Stimulated activated CD4-positive, alpha-beta T cell treated with anti-CD3 and anti-CD28 coated beads, TNF-alpha, amount 100 ng/mL, for 24 hours (primary cell): ENCODE measurements at places on chromosomes 1 and 21.

DNA sequence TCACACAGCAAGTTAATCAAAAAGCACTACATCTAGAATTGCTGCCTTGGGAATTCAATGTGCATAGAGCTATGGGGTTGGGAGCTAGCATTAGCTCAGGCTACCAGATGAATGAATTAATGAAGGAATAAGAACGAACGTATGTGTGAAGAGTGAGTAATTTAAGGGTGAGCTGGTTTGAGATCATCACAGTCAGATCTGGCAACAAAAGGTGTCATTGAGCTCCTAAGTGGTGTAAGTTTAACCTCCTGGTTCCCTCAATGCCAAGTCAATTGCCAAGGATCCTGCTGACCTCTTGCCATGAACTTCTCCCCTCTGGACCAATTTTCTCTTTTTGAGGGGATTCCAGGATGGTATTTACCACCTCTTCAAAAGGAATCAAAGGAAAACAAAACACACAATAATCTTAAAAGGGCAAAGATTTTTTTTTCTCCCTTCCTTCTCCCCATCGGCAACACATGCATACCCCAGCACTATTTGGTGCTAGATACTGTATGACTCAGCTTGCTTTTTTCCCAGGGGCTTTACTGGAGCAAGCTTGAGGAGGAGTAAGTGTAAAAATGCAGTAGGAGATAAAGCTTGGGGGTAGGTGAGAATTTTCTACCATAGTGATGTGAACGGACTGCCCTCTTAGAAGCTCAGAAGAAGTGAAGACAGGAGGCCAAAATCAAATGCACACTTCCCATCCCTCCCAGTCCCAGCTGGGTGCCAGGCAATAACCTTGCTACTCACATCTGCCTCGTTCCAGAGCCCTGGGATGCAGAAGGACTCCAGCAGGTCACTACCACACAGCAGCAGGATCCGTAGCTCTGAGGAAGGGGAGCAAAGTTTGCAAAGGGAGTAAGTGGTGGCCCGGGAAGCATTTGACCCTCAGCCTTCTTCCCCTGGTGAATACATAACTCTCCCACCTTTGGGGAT is 92.0 kb downstream of the LAMC2 start:
- no peak for DNase-seq

DNA sequence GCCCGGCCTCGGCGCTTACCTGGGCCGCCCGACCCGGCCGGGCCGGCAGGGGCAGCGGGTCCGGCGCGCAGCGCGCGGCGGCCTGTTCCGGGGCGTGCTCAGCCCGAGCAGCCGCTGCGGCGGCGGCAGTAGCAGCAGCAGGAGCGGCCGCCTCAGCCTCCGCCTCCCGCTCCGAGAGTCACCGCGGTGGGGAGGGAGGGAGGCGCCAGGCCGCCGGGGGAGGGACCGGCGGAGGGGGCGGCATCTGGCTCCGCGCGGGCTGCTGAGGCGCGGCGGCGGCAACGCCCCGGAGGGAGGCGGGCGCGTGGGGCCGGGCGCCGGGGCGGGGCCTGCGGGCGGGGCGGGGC is at the start of gene CTNNBIP1:
Gene CTNNBIP1, minus strand, starts transcription at position 194 of the 347 bp plus-strand sequence. CDS start 38,205 bp downstream, outside the sequence.
- no peak for DNase-seq

- no peak for DNase-seq
These were observed 68.0 kb upstream of the PTGFRN start for GRCh38 chr1:116841569-116842344.

DNA sequence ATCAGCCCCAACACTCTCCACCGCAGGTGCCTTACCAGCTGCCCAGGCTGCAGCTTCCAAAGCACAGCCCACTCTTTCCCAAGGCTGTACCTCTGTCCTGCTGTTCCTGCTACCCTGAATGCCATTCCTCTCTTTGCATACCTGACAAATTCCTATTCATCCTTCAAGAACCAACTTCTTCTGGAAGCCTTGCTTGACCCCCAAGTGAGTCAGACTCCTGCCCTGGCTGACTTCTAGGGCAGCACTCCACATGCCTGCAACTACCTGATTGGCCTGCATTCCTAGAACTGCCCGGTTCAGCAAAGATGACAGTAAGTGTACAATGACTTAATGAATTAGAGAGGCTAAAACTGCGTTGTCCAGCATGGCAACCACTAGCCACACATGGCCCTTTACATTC is 20.8 kb upstream of the PDZK1IP1 start:
- DNase-seq: no peak

DNA sequence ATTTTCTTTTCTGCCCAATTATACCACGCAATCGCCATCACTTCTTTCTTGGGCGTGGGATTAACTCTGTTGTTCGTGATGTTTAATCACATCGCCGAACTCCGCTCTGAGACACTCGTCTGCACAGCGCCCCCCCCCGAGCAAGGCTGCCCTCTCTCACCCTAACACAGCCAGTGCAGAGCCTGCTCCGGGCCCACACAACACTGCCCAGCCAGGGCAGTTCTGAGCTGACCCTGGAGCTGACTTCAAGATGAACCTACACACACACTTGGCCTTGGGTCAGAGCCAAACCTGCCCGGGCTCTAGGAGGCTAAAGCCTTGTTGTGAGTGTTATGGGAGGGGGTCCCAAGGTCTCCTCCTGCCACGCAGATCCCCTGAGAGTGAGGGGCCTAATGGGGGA is 64.6 kb upstream of the LRP8 start:
- no peak for DNase-seq

GRCh38 chr1:206581571-206581981 is 30.7 kb downstream of the EIF2D start:
- peak; percentile 70 for DNase-seq

DNA sequence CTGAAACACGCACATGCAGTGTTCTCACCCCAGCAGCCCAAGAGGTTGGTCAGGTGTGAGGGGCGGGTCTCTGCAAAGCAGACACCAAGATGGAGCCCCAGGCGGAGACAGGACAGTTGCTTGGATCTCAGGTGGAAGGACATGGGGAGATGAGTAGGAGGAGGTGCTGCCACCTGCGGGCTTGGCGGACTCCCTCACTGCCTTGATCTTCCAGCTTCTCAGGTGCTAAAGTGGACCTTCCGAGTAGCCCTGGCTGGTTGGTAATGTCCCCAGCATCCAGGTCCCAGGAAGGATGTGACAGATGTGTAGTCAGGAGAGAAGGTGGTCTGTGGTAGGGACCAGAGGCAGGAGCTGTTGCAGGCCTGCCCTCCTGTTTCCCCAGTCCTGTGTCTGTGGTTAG is 114.1 kb downstream of the AJAP1 start:
- no peak for DNase-seq

DNA sequence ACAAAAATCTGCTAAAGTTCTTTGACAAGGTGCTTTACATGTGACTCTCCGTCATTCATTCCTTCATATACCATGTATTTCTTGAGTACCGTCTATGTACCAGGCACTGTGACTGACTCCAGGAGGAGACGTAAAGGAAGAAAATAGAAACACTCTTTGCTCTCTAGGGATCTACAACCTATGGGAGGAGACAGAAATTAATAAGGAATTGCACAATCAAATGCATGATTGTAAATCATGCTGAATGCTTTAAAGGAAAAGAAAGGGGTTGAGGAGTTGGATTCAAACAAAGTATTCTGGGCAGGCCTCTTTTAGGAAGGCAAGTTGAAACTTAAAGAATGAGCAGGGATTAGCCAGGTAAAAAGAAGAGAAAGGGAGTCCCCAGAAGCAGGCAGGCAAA is 239.1 kb upstream of the FGGY start:
- DNase-seq: no peak

DNA sequence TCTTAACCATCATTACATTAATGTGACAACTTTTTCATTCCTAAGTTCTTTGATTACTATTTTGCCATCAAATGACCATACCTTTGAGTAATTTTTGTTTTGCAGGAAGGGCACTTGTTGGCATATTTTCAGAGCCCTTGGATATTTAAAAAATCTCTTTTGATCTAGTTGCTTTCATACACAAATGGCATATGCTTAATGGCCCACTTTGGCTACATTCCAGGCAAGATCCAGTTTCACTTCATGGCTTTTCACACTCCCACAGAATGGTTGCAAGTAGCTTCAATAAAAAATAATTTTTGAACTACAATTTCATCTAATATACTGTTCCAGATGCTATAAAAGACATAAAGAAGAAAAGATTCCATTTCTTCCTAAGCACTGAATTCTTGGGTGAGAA is 18.1 kb downstream of the ADAM30 start:
- DNase-seq: no peak

DNA sequence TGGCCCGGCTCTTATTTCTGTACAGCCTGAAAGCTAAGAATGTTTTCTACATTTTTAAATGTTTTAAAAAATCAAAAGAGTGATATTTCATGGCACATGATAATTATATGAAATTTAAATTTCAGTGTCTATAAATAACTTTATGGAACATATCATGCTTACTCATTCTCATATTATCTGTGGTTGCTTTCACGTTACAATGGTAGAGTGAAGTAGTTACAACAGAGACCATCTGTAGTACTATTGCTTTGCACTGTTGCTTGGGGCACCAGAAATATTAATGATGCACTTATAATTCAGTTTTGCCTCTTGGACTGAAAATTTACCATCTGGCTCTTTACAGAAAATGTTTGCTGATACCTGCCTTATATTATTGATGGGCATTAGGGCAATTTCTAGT is 481.6 kb downstream of the PLPP3 start:
- DNase-seq: no peak

DNA sequence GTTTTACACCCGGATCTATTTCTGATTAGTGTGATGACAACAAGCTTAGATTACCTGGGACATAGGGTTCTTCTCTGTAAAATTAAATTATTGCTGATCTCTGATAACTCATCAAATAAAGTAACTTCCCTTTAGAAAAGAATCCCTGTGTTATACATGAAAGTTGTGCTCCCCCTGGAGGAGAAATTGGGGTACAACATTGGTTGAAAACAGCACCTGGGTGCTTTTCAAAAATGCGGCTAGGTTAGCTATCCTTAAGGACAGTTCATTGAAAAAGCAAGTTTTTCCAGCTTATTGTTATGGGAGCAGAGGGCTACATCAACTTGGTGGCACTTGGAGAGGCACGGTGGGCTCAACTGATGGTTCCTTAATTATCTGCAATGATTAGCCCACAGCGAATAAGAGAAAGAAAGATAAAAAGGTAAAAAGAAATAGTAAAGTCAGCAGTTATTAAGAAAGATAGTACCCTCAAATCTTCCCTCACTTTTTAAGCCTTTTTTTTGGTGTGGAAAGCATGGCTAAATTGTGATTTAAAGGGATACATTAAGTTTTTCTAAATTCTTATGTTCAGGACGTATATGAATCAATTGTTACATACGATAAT is 97.8 kb downstream of the FMN2 start:
- DNase-seq: no peak

GRCh38 chr1:5692664-5693063 is 299.6 kb downstream of the NPHP4 start:
- DNase-seq: no peak

- no peak for DNase-seq
These were observed 428.7 kb upstream of the LRRC7 start for GRCh38 chr1:69139007-69139406.

DNA sequence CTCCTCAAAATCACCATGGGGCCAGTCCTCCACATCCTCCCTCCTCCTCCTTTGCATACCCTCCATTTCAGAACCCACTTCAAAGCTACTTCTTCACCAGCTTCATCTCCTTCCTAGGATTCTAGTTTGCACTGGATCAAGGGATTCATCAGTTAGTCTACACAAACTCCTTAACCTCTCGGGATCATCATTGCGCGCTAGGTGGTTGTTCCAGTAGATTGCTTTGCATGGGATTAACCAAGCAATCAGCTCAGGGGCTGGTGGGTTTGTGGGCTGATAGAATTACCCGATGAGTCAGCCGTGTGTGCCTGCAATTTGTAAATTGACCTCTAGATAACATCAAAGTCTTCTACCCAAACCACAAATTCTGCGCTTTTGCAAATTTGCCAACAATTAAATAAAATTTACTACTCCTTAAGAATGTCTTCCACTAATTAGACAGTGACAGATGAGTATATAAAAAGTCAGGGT is 7.7 kb downstream of the KANK4 start:
- no peak for DNase-seq

GRCh38 chr1:244209955-244210354 is 158.9 kb downstream of the ZBTB18 start:
- DNase-seq: no peak

DNA sequence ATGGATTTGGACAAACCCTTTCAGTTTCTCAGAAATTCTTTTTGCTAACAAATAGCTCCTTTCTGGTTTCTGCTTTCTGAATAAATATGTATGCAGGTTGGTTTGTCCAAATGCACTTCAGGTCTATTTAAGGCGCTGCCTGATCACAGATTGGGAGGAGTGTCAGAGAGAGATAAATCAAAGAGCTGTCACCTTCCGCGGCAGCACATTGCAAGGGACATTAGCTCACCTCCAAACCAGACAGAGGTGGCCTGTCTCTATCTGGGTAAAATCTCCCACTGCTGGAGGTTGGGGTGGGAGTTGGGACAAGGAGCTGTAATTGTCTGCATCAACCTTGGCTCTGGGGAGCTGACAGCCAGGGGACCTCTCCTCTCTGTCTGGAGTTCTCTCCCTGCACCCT is 25.2 kb downstream of the PRAMEF20 start:
- DNase-seq: no peak

- no peak for DNase-seq
These were observed 34.9 kb upstream of the LYPLAL1 start for GRCh38 chr1:219138747-219139146.

GRCh38 chr1:53107090-53107489 is 35.3 kb downstream of the SLC1A7 start:
- DNase-seq: no peak

- DNase-seq: no peak
These were observed 282.1 kb upstream of the BRINP3 start for GRCh38 chr1:190759807-190760206.

DNA sequence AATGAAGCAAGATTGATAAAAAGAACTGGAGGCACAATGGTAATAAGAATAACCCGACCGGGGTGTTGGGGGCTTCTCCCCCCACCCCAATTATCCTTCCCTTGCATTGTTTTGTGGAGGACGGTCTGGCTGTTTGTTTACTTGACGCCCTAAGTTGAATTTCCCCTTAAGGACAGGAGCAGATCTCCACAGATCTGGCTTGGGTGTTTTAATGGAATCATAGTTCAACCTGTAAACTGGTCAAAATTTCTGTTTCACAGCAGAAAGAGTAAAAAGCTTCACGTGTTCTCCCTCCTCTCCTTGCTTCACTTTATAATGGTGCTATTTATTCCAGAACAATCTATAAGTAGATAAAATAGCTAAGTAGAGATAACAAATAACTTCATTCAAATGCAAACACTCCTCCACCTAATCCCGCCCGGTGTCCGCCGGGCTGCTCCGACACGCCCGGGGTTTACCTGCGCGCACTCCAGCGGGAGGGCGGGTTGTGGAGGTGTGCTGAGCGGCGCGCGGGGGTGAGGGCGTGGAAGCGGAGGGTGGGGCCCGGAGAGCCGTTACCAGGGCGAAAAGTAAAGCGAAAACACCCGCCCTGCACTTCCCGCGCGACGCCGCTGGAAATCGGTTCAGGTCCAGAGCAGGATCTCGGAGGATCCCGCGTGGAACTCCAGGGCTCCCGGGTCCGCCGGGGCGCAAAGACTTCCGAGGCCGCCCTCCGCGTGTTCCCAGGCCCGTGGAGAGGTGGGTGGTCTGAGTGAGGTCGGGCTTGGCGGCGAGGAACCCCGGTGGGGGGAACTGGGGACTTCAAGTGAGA is 2.0 kb upstream of the ATF3 start:
- no peak for DNase-seq

- DNase-seq: no peak
These were observed 39.8 kb downstream of the TGFBR3 start for GRCh38 chr1:91846007-91846638.
